ENCODE measurements at places on chromosomes 7 and 10.

DNA sequence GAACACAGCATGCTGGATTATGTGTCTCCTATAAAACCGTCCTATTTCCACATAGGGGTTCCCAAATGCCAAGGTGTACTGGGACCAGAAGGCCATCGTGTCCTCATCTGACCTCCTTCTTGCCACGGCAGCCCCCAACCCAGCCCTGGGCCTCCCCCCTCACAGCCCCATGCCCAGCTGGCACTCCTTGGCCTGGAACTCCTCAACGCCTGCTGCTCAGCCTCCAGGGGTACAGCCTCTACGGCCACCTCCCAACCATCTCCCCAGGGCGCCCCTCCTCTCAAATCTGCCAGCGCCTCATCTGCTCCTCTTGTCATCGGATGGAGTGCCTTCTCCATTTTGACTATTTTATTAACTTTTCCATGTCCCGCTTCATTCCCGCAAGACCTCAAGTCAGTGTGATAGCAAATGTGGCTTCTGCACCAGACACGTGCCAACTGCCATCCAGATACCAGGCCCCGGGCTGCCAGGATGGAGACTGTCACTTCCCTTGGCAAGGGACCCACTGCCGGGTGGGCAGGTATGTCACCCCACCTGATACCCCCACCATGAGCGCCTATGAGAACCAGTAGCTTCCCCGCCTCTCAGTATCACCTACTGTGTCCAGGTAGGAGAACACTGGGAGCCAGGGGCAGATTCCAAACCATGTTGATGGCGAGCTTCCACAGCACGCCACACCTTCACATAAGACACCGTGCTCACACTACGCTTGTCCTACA lies 106.7 kb downstream of the EBF3 start:
- DNase-seq, result no peak

- peak; percentile 35 for DNase-seq
Measured at GRCh38 chr7:128381161-128381821, 19.8 kb upstream of the PRRT4 start.

DNA sequence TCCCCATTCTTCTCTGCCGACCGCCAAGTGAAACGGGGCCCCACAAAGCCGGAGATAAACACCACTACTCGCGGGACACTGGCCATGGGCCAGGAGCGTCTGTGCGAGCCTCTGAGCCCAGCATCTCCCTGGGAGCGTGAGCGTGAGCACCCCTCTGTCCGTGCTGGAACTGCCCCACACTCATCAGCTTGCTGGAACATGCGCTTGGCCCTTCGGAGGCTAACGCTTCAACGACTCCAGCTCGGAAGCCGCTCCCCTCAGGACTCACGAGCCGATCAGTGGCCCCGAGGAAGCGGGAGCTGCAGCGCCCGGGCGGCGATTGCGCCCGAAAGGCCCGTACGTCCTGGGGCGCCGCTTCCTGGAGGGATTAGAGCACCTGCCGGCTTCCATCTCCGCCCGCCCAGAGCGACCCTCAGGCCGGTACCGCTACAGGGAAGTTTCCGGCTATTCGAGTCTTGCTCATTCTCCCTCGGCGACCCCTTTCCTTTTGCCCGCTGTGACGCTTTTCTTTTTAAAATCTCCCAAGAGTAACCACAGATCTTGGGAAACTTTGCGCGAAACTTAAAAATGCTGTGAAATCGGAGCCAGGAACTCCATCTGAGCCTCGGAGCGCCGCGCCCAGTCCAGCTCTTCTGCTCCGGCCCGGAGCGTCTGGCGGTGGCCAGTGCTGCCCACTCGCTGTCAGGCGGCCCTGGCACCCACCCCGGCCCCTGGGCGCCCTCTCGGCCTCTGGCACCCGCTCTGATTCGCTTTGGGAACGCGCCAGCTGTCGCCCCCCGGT lies 1.0 kb downstream of the TLL2 start:
- DNase-seq, result no peak

DNA sequence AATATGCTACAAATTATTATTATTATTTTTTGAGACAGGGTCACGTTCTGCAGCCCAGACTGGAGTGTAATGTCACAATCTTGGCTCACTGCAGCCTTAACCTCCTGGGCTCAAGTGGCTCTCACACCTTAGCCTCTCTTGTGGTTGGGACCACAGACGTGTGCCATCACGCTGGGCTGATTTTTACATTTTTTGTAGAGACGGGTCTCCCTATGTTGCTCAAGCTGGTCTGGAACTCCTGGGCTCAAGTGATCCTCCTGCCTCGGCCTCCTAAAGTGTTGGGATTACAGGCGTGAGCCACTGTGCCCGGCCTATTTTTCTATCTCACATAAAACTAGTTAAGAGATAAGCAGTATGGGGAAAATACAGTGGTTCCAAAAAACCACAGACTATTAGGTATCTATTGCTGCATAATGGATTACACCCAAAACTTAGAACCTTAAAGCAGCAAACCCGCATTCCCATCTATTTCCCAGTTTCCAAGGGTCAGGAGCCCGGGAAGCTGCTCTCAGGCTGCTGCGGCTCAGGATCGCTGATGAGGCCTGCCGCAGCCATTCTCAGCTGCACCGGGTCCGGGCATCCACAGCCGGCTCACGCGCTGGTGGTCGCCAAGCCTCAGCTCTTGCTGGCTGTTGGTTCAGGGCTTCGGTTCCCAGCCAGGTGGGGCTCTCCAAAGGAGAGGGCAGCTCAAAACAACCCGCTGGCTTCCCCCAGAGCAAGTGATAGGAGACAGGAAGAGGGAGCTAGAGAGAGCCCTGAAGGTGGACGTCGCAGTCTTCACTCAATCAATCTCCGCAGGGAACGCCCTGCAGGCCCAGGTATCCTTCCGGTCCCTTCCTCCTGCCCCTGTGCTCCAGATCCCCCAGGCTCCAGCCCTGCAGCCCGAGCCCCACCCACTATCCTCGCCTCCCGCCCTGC lies 128.2 kb downstream of the UBE2H start:
- no peak for DNase-seq

GRCh38 chr7:78232806-78233205 lies 434.2 kb downstream of the PHTF2 start:
- DNase-seq, result no peak

- no peak for DNase-seq
Measured at GRCh38 chr7:22181663-22182062, 175.3 kb downstream of the RAPGEF5 start.

GRCh38 chr7:102285540-102286236 lies 980 bp upstream of the SH2B2 start:
- DNase-seq, result no peak

DNA sequence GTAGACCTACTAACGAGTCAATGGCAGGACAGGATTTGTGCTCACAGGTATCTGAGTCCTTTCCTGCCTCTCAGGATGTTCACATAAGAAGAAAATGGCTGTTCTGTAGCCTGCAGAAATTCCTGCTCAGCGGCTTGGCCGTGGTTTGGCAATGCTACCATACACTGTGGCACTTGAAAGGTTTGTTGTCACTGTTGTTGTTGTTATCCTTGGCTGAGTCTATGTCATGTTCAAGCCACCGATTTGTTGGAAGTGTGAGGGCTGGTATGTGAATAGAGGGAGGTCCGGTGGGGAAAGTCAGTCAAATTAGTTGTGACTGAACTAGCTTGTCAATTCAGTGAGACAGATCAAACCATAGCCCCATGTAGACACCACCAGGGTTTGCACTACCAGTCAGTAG lies 199.9 kb downstream of the TRIL start:
- no peak for DNase-seq

- no peak for DNase-seq
Measured at GRCh38 chr10:124319926-124320391, 98.8 kb downstream of the OAT start.

GRCh38 chr10:78450807-78451485 lies 417.3 kb downstream of the RPS24 start:
- DNase-seq, result no peak

- no peak for DNase-seq
Measured at GRCh38 chr7:20132585-20132984, 84.6 kb downstream of the MACC1 start.

GRCh38 chr10:67520924-67521520 lies 175.0 kb downstream of the CTNNA3 start:
- peak; percentile 2 for DNase-seq

GRCh38 chr7:40199076-40199802 lies 64.4 kb downstream of the SUGCT start:
- DNase-seq, result no peak

GRCh38 chr10:49688920-49689319 lies 9.5 kb downstream of the C10orf53 start:
- DNase-seq, result no peak

DNA sequence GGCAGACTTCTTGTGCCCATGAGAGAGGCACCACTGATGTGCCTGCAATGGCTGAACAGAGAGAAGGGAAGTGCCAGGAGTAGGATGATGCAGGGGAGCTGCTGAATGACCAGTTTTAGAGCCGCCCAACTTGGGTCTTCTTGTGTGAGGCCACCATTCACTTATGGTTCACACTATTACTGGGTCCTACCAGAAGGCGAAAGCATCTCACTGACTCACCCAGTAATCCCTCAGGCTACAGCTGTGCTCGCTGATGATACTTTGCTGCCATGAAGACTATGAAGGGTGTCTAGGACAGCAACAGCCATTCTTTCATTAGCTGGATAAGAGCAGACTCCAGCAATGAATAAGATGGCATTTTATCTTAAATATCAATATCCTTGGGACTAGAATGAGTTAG lies 47.6 kb downstream of the PLXNA4 start:
- DNase-seq, result no peak

- no peak for DNase-seq
Measured at GRCh38 chr10:28548781-28549498, 16.0 kb downstream of the WAC start.

- no peak for DNase-seq
Measured at GRCh38 chr7:7921830-7922229, 46.8 kb upstream of the GLCCI1 start.

GRCh38 chr7:122789156-122789555 lies 86.4 kb upstream of the RNF148 start:
- DNase-seq, result no peak

DNA sequence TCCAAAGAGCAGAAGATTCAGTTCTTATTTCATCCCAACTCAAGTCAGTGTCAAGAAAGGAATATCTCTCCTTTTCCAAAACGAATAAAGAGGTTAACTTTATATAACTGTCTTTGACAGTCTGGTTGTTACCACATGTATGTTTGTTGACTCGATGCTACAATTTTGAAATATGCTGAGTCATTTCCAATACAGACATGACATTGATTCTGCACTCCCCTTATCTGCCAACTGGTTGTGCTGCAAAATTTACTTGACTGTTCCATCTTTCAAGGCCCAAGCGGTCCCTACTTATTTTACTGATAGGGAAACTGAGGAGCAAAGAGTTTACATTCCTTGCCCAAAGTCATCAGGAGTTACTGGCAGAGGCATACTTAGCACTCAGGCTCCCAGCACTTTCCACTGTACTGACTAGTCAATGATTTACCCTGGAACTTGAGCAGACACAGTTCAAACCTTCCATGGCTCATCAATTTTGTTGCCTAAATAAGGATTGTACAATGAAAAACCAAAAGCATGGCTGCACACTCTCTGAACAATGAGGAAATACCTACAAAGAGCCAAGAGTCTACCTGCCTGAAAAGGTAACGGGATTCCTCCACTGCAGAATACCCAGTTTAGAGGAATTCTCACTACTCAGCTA lies 52.8 kb downstream of the ABLIM1 start:
- DNase-seq, result no peak

DNA sequence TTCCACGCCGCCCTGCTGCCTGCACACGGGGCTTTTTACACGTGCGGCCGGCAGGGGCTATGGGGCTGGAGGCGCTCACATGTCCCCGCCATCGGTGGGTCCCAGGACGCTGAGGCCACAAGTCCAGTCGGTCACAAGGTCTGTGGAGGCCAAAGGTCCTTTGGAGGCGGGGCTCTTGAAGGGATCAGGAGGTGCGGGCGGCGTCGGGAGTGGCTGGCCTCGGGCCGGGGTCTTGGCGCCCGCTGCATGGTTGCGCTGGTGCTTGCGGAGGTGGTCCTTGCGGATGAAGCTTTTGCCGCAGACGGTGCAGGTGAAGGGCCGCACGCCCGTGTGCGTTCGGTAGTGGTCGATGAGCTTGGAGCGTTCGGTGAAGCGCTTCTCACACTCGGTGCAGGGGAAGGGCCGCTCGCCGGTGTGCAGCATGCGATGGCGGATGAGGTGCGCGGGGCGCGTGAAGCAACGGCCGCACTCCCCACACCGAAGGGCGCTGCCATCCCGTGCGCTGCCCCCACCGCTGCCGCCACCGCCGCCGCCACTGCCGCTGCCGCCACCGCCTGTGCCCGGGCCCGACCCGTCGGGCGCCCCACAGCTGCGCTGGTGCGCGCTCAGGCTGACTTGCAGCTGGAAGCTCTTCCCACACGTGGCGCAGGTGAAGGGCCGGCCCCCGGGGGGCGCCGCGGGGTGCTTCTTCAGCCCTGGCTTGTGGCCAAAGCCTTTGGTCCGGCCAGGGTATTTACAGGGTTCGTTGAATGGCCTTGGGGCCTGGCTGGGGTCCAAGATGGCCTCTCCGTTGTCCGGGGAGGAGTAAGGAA lies 13.7 kb upstream of the ZNF777 start:
- DNase-seq, result no peak

DNA sequence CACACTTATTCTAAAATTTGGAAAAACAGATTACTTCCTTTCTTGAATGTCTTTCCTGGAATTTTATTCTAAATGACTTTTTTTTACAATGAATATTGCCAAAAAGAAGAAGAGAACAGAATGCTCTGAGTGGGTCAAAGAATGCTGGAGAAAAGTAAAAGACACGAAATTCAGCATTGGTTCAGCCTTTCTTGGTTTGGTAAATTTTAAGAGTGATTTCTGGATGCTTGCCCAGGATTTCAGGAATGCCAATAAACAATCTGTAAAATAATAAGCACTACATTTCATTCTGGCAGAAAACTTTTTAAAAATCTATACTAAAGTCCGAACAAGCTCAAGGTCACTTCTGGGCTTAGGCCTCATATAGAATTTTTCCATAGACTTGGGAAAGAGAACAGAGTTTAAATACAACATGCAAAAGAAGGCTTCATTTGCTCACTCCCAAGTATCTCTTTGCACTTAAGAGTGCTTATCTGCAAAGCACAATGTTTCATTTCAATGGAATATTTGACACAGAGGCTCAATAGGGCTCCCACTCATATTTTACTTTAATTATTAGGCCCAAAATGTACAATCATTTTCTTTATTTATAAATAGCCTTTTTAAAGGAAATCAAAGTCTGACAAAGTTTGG lies 359.5 kb upstream of the ANKRD30A start:
- no peak for DNase-seq

- no peak for DNase-seq
Measured at GRCh38 chr7:130210181-130210935, 2.7 kb downstream of the SSMEM1 start.

DNA sequence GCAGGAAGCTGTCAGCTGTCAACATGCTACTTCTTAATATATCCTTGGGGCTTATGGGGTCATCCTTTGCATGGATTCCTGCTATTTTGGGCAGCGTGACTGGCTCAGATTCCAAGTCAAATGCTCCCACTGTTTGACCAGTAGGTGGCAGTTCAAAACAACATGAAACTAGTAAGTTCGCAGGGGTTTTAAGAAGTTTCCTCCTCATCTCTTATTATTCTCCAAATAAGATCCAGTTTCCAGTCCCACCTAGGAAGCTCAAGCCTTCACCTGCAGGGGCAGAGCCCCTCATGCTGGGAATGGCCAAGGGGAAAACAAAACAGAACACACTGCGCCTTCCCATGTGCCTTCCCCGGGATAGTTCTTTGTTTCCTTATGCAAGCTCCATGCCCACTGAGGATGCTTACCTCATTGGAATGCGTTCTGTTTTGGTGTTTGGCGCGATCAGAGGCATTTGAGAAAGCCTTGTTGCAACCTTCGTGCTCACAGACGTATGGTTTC lies 259.8 kb downstream of the GLI3 start:
- DNase-seq, result no peak

- no peak for DNase-seq
Measured at GRCh38 chr10:43065234-43065633, 11.6 kb upstream of the RET start.

- peak; percentile 7 for DNase-seq
Measured at GRCh38 chr7:29878081-29878688, 71.9 kb downstream of the WIPF3 start.

Measured in activated T-cell treated with anti-CD3 and anti-CD28 coated beads for 1 hour (primary cell).